Endothelial cell (in vitro differentiated cells): ENCODE measurements at places on chromosomes 5 and 9.

- peak; percentile 44 for DNase-seq
Measured at GRCh38 chr9:23447166-23447565, 378.9 kb downstream of the ELAVL2 start.

GRCh38 chr5:180487556-180487955 lies 6.6 kb upstream of the CNOT6 start:
- DNase-seq = no peak

DNA sequence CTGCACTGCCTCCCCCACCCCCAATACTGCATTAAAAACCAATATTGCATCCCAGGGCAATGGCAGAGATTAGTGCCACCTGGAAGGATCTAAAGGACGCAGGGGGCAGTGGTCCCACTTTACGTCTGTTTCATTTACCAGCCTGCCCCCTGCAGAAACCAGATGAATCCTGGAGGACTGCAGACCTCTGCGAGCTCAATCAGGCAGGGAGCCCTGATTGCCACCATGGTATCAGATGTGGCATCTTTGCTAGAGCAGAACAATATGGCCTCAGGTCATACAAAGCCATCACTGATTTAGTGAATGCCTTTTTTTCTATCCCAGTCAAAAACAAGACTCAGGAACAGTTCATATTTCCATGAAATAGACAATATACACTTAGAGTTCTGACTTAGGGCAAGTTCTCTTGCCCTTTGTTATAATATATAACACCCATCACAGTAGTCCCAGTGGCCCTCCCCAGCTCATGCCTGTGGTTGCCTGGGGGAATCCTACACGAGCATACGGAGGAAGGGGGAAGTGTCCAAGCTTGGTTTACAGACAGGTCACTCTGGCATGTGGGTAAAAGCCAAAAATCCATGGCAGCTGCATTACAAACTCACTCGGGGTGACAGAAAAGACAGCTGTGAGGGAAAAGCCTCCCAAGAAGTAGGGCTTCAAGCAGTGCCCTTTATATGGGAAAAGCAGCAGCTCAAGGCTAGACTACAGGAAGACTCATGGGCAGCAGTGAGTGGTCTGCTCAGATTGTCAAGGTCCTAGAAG lies 85.1 kb downstream of the MED27 start:
- no peak for DNase-seq

DNA sequence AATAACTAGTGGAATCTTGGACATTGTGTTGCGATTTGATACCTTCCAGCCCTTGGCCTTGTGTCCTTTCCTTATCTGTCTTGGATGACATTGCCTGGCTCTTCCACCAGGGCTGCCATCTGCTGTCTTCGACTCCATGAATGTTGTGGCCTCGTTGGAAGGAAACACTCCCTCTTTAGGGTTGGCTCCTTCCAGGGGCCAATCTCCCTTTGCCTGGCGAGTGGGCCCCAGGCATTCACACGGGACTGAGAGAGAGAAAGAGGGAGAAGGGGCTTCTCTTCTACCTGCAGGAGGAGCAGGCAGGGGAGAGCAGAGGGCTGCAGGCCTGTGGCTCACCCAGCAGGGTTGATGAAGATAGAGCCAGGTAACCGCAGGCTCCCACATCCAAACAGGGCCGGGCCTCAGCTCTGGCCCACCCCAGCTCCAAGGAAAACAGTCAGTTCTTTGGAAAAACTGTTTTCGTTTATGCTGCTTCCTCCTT lies 31.3 kb downstream of the FGF1 start:
- DNase-seq = no peak

DNA sequence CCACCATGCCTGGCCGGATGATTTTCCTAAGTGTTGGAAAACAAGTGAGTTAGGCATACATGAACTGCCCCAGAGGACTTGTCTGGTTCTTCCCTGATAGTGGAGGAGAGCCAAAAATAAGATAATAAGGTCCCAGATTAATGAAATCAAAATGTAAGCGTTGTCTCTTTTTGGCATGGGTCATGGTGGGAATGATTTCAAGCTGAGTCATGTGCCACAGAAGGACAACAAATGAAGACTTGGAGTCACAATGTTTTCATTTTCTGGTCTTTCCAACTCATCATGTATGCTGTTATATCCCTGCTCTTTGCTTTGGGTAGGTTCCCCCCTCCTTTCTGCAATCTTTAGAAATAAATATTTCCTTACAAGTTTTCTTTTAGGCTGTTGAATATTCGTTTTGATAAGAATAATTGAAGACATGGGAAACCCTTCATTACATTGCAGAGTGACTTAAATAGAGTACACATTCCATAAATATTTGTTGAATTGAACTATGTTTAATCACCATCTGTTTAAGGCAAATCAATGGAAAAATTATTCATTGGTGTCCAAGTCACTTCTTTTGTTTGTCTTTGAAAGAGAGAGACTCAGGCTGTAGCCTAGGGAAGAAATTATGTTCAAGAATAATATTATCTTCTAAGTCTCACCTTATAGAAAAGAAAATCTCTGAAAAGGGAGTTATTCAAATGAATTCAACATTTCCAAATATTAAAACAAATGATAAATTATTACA lies 196.3 kb downstream of the CSNK1G3 start:
- DNase-seq = no peak

DNA sequence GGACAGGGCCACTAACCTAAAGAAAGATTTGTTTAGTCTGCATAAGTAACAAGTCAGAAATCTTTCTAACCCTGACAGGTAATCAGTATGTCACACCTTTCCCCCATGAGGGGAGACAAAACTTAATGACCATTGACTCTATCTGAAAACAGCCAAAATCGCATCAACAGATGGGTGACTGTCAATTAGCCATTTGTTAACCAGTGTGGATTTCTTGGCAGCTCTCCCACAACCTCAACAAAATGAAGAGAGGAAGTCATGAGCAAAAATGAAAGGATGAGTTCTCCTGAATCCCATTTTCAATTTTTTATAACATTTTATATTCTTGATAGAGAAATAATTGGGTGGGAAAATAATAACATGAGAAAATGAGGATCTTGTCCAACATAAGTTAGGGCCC lies 84.6 kb upstream of the SNX2 start:
- no peak for DNase-seq

DNA sequence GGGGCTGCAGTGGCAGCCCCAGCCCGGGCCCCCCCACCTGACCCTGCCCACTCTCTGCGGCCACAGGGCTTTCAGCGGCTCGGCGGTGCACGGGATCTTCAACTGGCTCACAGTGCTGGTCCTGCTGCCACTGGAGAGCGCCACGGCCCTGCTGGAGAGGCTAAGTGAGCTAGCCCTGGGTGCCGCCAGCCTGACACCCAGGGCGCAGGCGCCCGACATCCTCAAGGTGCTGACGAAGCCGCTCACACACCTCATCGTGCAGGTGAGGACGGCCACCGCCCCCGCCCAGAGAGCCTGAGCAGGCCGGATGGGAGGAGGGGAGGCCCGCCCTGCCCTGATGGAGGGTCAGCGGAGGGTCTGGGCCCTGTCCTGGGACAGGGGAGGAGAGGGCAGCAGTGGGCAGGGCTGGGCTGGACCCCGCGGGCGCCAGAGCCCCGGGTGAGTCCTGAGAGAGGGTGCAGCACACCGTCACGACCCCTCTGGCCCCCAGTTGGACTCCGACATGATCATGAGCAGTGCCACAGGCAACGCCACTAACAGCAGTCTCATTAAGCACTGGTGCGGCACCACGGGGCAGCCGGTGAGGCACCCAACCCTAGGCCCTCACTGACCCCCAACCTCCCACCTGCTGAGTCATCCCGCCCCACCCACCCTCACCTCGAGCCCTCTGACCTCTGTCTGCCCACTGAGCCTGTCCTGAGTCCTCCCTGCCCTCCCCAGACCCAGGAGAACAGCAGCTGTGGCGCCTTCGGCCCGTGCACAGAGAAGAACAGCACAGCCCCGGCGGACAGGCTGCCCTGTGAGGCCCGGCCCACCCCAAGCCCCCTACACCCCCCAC lies 2.7 kb downstream of the SLC34A3 start:
- DNase-seq = no peak

GRCh38 chr9:113572076-113572861 lies 108.7 kb downstream of the RGS3 start:
- DNase-seq = no peak

DNA sequence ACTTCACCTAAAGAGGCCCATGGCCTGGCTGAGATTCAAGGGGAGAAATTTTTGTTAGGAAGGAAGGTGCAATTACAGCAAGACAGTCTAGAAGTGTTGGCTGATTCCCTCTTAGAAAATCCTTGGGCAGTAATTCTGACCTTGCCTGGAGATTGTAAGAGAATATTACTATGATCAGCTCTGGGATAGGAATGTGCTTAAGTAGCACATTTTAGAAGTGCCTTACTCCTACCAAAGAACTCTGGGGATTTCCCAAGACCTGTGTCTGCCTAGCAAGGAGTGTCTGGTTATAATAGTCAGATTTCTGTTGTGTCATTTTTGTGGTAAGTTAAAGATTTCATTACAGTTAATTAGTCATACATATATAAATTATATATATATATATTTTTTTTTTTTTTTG lies 52.3 kb downstream of the NLN start:
- DNase-seq = no peak

GRCh38 chr5:32297181-32298058 lies 15.3 kb downstream of the MTMR12 start:
- DNase-seq = no peak

DNA sequence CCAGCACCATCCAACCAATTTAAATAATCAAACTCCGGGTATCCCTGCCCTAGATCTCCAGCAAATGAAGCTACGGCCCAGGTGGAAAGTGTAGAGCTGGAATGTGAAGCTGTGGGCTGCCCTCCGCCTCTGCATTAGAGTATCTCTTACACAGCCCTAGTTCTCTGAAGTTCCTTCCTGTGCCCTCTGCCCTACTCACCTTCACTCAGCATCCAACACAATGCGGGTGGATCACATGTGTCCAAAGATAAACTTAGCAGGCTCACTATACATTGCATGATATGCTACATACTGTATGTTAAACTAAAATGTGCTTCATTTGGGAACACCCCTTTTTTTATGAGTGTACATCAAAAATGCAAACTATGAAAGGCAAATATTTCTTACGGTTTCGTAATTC lies 70.0 kb upstream of the RAD23B start:
- DNase-seq = no peak

DNA sequence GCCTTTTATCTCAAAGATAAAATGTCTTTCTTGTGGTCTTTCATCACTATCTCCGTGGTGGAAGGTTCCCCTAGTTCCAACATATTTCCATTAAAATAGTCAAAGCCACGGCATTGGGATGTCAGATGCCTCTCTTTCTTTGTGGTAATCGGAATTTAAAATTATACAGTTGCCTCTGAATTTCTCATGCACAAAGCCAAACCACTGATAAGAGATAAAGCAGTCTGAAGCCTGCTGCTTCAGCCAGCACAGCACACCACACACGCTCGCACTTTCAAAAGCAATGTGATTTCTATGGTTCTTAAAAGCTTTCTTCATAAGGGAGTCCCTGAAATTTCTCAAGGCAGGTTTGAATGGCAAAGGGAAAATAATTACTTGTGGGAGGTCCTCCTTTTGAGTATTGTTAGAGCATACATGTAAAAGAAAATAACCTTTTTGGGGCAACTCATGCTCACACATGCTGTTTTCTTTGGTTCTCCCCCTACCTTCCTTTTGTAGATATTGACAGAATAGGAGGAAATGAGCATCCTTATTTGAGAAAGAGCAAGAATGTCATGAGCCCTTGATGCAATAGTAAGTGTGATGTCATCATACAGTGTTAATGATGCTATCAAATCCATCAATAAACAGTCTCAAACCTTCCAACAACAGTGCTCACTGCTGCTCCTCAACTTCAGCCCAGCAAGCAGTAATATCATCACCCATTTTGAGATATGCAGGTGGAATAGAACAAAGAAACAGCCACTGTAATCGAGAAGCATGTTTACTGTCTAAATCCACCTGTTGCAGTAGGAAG lies 85.7 kb upstream of the PPP1R2B start:
- no peak for DNase-seq

DNA sequence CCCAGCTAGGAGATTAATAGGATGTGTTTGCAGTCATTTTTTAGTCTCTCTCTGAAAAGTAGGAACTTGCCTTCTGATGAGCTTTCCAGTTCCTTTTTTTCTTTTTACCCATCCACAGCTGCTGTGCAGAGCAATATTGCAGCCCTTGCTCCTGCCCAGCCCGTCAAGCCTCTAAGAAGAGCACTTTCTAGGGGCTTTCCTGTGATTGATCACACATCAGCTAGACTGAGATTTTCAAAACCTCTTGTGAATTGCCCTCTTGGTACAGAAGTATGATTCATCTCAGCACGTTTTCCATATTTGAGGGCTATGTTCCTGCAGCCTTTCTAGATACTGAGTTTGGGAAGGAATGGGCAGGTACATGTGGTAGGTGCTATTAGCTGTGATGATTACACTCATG lies 93.9 kb downstream of the GALNT10 start:
- no peak for DNase-seq

- DNase-seq = no peak
Measured at GRCh38 chr5:158099571-158100105, 240.7 kb upstream of the CLINT1 start.

DNA sequence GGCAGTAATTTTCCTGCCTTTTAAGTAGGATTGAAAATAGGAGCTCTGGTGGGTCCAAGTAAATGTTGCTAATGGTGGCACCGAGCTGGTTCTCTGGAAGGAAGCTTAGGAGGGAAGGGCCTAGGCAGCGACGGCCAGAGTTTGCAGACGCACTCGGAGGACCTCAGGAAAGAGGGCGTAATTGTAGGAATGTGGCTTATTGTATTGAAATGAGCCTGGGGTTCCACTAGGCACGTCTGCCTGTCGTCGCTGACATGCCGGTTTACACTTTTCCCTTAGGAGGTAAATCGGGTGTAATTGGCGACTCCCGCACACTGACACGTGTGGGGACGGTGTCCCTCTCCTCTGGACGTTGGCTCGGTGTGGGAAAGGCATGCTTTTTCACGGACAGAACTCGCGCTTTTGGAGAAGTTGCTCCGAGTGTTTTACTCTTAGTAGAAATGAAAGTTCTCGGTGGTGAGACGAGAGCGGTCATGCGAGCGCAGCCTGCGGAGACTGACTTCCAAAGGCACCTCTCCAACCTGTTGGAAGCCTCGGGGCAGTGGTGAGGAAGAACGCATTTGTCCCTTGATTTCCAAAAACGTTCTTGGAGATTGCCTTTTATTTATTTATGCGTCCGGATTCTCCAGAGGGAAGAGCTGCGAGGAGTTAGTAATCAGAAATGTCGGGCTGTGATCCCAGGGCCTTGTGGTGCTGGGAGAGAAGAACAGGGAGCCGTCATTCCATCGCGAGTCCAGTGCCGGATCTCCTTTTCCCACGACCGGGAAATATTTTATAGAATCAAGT lies 1.3 kb downstream of the NR4A3 start:
- DNase-seq = peak; percentile 50

- no peak for DNase-seq
Measured at GRCh38 chr9:132645306-132645705, 24.5 kb downstream of the DDX31 start.
